Activated gamma-delta T cell treated with anti-CD3 and anti-CD28 coated beads, Interleukin-2, amount 50 U/mL, for 16 hours (primary cell): ENCODE measurements at places on chromosomes 1 and 21.

DNA sequence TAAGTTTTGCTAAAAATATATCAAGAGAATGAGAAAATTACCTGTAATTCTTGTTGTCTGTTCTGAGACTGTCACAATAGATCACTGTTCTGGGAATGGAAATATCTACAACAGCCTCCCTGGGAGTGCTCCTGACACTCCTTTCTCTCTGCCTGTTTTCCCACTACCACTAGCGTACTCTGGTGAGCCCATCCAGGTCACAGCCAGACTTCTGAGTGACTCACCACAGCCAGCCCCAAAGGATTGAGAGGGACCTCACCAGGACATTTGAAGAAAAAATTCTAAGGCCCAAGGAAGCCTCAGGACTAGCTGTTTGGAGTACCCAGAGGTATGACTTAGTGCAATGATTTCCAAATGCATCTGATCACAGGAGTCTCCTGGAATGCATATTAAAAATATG lies 39.0 kb upstream of the TADA1 start:
- no peak for DNase-seq

DNA sequence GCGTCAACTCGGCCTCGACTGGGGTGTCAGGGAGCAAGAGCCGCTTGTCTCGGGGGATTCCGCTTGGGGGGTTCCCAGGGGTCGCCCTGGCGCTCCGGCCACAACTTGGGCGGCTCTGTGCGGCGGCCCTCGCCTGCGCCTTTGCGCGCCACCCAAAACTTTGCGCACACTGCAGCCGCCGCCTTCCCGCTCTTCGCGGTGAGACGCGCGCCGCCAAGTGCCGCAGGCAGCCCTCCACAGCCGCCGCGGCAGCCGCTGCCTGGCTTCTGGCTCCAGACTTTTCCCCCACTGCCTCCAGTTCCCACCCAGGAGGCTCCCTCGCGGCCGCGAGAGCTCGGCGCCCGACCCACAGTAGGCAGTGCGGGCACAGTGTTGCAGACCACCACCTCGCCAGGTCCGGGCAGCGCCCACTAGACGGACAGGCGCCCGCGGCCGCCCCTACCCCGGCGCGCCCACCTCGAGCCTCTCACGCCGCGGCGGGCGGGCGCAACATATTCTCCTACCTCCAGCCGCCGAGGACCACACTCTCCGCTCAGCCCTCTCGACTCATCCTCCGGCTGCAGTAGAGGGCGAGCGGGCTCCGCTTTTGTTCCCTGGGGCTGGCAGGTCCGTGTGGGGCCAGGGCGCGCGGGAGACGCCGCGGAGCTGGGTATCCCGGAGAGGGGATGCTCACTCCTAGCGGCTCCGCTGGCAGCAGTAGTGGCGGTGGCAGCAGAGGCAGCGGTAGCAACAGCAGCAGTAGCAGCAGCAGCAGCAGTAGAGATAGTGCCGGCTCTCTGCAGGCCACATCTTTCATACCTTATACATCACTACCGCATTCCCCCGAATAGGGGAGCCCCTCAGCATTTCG lies 296.6 kb downstream of the OMA1 start:
- DNase-seq: no peak

DNA sequence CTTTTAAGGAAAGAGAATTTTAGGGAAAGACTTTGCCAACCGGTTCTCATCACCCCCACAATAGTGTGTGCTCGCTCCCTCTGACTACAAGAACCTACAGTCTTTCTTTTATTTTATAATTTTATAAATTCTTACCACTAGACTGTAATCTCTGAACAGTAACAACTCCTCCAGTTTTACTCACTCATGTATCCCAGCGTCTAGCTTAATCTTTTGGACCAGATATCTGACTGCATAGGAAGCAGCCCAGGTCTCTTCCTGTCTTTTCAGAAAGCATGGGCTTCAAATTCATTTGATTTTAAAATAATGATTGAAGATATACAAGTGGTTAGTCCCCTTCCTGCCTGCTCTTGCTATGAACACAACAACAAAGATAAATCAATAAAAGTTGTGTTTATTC lies 19.0 kb upstream of the DUSP10 start:
- DNase-seq: no peak

- no peak for DNase-seq
These were observed 29.5 kb upstream of the CLSTN1 start for GRCh38 chr1:9853249-9853595.

DNA sequence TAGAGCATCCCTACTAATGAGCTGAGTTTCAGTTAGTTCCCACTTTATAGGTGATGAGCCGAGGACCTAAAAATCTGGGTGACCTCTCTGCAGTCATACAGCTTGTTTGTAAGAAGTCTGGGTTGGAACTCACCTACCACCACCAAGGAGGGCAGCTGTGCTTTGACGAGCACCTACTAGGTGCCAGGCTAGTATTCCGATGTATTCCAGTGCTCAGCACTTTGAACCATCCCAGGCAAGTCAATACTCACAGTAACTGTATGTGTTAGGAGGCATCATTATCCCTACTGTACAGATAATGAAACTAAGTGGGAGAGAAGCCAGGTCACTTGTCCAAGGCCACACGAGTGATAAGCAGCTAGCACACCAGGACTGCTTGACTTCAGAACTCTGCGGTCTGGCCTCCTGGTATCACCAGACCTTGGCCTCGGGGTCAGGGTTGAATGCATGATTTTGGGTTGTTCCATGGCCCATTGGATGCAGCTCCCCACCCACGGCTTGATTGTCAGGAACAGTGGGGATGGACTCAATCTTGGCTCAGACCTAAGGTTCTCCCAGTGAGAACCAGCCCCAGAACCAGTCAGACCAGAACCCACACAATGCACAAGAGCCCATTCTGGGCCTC lies 20.7 kb downstream of the ECE1 start:
- DNase-seq: no peak

DNA sequence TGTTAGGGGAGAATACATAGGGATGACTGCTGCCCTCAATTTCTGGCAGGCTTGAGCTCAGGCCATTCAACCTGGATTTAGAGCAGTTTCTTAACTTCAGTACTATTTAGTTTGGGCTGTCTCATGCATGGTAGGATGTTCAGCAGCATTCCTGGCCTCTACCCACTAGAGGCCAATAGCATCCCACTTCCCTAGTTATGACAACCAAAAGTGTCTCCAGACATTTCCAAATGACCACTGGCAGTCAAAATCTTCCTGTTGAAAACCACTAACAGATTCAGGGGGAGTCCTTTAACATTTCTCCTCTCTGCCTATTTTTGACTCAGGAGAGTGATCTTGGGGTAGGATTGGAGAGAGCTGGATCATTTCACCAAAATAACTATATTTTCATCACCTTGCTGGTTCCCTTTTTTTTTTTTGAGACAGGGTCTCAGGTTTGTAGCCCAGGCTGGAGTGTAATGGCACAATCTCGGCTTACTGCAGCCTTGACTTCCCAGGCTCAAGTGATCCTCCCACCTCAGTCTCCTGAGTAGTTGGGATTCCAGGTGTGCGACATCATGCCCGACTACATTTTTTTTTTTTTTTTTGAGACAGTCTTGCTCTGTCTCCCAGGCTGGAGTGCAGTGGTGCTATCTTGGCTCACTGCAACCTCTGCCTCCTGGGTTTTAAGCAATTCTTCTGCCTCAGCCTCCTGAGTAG lies 8.7 kb downstream of the GNAT2 start:
- no peak for DNase-seq

- DNase-seq: no peak
These were observed 10.0 kb upstream of the VAMP3 start for GRCh38 chr1:7761103-7761502.

DNA sequence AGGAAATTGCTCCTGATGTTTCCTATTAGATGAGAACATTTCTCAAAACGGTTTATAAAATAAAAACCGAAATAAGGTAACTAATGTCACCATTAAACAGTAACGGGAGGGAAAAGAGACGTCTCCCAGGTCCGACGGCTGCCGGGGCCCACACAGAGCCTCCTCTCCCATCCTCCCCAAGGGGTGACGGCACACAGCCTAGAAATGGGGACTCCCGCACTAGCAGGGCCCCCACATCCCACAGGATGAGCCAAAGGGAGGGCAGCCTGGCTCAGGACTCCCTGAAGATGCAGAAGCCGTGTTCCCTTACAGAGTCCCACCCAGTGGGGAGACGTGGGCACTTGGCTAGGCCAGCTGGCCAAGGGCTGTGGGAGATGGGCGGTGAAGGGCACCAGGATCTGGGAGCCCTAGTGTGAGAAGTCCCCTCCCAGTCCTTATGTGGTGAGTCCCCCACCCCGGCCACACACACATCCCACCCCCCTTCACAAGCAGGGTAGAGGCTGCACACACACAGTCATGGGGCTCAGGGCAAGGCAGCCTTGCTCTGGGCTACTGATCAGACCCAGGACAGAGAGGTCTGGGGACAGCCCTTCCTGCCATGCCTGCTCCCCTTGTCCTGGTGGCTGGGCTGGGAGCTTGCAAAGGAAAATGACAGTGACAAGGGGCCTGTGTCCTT lies 3.3 kb downstream of the KRTAP10-3 start:
- no peak for DNase-seq

DNA sequence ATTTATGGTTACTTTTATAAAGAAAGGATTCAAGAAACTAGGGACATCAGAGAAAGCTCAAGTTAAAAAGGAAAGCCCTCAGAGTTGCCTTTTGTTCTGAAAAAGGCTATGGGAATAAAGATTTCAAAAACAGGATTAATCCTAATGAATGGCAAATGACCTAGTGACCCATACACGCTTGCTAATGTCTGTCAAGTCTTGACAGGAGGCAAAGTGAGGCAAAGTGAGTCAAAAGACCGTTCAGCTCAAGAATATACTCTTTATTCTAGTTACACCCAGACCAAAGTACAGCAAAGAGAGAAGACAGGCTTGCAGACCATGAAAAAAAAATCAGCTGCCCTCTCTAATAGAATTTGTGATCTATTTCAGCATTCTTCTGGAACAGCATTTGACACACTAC lies 3.5 kb downstream of the ZNF436 start:
- DNase-seq: no peak

- no peak for DNase-seq
These were observed 189.2 kb upstream of the VAMP3 start for GRCh38 chr1:7581754-7582459.

GRCh38 chr1:86828024-86828423 lies 85.9 kb downstream of the SELENOF start:
- DNase-seq: no peak

GRCh38 chr1:21045351-21045750 lies 131.3 kb downstream of the EIF4G3 start:
- DNase-seq: no peak

DNA sequence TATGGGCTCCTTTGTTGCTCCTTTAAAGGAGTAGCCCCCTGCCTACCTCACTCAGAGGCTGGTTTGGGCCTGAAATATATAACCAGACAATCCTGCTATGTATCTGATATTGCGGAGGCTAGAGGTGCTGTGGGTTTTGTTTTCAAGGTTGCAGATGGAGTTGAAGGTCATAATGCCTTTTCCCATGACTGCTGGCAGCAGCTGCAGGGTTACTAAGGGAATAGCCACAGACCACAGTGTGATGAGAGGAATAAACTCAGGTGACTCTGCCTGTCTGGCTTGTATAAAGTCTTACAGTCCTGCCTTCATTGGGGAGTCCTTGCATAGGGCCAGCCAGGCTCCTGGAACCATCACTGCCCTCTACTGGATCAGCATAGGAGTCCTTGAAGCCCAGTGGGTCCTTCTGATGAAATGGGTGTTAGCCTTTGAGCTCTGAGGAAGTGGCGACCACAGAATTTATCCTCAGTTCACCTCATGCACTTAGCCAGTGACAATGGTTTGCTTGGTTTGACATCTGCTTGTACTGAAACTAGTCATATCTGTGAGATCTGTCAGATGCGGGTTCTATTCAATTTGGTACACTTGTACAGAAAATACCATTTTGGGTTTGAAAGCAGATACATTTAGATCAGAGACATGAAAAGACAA lies 174.4 kb upstream of the HMCN1 start:
- DNase-seq: peak; percentile 32

DNA sequence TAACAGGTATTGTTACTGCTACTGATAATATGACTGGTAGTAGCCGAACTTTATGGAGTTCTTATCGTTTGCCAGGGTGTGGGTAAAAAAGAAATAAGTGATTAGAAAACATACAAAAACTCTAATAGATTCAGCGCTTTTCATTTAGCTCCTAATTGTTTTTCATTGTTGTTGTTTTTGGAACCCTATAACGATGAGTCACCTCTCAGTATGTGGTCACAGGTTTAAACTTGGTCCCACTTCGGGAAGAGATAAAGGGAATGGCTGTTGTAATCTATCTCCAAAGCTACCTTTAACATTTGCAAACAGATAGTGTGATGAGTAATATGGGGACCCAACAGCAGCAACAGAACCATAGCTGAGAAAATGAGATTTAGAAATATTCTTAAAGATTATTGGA lies 62.7 kb upstream of the BCL10 start:
- no peak for DNase-seq

- no peak for DNase-seq
These were observed 167.4 kb upstream of the C1orf21 start for GRCh38 chr1:184219414-184219813.

GRCh38 chr1:204217648-204218000 lies 3.8 kb upstream of the GOLT1A start:
- no peak for DNase-seq

GRCh38 chr1:17922833-17923232 lies 167.7 kb downstream of the ACTL8 start:
- DNase-seq: no peak

GRCh38 chr1:198031086-198031485 lies 113.9 kb downstream of the LHX9 start:
- DNase-seq: no peak

GRCh38 chr1:233490488-233490887 lies 123.4 kb upstream of the KCNK1 start:
- DNase-seq: no peak

- DNase-seq: no peak
These were observed 8.2 kb downstream of the PI4KB start for GRCh38 chr1:151318975-151319374.

DNA sequence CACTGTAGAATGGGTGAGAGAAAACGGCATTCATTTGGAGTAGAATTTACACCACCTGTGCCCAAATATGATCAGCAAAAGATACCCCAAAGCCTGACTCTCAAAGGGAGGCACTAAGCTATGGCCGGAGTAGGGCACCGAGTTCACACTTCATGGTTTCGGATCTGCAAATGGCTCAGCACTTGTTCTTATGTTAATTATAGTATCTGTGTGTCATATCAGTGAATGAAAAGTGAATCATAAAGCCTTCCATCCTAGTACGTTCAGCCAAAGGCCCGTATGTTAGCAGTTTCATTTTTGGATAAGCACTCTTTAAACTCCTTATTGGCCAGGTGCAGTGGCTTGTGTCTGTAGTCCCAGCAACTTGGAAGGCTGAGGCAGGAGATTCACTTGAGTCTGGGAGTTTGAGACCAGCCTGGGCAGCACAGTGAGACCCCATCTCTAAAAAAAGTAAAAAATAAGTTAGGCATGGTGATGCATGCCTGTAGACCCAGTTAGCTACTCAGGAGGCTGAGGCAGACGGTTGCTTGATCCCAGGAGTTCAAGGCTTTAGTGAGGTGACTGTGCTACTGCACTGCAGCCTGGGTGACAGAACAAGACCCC lies 4.9 kb upstream of the CORT start:
- no peak for DNase-seq

DNA sequence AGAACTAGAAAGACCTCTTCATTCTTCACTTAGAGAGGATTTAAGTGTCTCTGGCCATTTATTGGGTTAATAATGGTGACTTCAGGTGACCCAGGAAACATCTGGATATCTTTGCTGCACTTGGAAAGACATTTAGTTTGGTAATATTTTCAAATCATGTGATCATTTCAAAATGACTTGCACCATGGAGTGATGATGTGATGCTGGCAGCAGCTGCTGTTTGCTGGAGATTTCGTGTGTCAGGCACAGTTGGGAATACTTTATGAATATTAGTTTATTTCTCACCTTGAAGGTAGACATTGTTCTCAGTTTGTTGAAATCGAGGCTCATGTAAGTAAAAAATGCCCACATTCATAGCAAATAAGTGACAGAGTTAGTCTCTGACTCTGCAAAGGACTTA lies 236.0 kb downstream of the DISC1 start:
- no peak for DNase-seq

GRCh38 chr1:194813096-194813495 lies 1626.7 kb upstream of the B3GALT2 start:
- no peak for DNase-seq
